Substantia nigra (tissue), 51 donors: ENCODE measurements at places on chromosomes 4 and X.

GRCh38 chr4:99759346-99759984 lies 57.2 kb upstream of the DAPP1 start:
- DNase-seq: no peak

- no peak for DNase-seq
These were observed 1602.4 kb downstream of the TECRL start for GRCh38 chr4:62806816-62807215.

DNA sequence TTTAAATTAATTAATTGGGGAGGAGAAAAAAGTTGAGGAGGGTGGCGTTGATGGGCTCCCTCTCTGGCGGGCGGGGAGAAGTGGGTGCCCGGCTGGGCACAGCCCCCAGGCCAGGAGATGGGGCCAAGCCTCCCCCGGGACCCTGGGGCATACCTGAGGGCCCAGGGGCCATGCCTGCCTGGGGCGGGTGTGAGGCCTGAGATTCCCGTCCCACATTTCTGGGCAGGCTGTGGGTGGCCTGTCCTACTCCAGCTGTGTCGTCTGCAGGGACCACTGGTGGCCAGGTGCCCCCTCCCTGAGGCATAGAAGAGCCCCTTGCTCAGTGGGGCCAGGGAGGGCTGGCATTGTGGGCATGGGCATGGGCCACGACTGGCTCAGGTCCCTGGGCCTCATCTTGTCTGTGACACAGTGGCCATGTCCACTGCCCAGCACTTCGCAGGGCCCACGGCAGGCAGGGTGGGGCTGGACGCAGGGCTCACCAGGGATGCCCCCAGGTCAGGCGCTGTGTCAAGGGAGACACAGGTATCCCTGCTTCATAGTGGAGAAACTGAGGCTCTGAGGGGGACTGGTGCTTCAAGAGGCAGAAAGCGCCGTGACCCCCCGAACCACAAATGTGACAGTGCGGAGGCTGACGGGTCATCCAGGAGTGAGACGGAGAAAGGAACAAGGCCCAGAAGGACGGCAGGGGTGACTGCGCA lies 60.1 kb downstream of the FAM53A start:
- no peak for DNase-seq

- no peak for DNase-seq
These were observed 687.0 kb upstream of the EPHA5 start for GRCh38 chr4:66357316-66357715.

DNA sequence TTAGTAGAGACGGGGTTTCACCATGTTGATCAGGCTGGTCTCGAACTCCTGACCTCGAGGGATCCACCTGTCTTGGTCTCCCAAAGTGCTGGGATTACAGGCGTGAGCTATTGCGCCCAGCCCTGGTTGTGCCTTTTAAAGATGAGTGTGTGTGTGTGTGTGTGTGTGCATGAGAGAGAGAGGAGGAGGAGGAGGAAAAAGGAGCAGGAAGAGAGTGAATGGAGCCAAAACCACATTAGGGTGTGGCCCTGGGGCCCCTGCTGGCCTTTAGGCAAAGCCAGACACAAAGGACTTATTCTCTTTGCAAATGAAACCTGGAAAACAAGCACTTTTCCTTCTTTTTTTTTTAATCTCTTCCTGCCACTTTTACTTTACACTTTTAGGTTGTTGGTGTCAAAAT lies 48.2 kb upstream of the KLF3 start:
- DNase-seq: no peak
